NCI-H1694 (cell line): ENCODE measurements at places on chromosomes 4 and X.

DNA sequence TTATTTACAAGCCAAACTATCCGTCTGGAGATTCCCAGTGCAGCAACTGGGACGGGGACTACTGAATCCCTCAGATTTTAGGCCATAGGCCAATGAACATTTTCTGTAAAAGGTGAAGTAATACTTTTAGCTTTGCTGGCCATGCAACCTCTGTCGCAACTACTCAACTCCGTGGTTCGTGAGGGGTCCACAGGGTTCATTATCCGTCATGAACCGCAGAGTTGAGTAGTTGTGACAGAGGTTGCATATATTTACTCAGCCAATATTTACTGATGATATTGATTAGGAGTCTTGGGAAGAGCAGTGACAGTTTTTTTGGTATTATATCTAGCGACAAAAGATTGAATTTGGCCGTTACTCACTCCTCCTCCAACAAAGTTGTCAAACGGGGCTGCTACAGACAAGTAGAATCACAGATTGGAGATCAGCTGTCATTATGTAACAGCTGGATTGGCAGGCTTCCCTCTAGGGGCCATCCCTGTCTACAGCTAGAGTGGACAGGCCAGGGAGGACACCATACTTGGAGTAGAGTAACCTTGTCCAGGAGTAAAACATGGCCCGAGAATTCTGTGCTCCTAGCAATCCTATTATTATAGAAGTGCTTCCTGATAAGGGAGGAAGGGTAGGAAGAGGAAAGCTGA is 37.2 kb upstream of the CD38 start:
- no peak for DNase-seq

GRCh38 chrX:150570512-150570911 is 2.1 kb downstream of the MTM1 start:
- DNase-seq = no peak

- no peak for DNase-seq
These were observed 325.2 kb downstream of the MAPK10 start for GRCh38 chr4:86034616-86035015.

GRCh38 chrX:102599951-102600579 is 750 bp downstream of the ARMCX5 start:
- no peak for DNase-seq

DNA sequence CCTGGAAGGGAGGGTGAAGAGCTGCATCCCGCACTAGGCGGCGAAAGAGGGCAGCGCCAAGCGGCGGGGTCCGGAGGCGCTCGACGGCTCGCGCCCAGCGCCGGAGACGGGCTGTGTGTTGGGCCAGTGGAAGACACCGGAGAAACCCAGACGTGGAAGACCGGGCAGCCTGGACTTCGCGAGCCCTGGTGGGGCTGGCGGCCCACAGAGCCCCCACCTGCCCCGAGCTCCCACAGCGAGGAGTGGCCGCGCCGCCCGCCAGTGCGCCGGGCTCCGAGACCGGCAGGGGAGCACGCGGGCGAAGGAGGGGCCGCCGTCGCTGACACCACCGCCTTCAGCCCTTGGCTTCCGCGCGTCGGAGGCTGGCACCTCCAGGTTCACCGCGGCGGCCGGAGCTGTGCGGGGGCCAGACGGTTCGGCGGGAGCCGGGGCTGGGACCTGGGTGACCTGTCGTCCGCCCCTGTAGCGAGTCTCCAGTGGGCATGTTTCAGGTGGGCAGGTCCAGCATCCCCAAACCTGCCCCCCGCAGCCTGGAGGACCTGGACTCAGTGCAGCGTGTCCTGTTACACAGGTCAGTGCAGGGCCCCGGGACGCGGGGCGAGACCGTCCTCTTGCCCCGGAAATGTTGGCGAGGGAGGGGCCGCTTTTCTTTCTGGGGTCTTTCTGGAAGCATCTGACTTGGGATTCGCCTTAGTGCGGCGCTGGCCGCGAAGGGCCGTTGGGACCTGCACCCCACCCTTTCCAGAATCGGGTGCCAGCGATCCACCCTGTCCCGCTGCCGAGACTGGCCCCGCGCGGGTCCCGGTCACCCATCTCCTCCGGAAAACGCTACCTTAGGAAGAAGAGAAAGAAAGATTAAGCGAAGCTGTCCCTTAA is 9.6 kb upstream of the INTU start:
- no peak for DNase-seq

DNA sequence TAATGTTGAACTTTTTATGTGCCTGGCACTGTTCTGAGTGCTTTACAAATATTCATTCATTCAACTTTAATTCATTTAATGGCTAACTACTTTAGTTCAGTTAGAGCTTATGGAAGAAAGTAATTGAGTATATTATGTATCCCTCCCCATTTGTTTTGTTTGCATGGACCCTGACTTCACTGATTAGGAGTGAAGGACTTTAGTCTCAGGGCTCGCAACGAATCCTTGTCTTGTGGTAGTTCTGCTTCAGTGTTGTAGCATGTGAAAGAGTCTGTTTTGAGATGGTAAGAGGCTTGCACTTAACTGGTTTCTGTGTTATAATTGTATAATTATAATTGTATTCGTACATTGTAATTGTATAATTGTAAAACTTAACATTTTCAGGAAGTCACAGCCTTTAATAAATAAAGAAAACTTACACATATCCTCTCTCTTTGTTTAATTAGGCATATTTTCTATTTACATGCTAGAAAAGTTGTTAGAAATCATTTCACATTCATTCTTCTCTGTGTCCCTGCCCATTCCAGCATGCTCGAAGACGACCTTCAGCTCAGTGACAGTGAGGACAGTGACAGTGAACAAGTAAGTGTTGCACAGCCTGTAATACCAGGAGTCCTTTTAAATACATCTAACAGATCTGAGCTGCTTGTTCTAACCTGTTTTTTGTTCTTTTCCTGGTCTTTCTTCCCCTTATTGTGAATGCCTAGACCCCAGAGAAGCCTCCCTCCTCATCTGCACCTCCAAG is 115.1 kb downstream of the KLHL8 start:
- DNase-seq = no peak

GRCh38 chr4:159171287-159171686 is 68.4 kb downstream of the RAPGEF2 start:
- no peak for DNase-seq

GRCh38 chr4:107423677-107424405 is 296.2 kb downstream of the PAPSS1 start:
- no peak for DNase-seq

DNA sequence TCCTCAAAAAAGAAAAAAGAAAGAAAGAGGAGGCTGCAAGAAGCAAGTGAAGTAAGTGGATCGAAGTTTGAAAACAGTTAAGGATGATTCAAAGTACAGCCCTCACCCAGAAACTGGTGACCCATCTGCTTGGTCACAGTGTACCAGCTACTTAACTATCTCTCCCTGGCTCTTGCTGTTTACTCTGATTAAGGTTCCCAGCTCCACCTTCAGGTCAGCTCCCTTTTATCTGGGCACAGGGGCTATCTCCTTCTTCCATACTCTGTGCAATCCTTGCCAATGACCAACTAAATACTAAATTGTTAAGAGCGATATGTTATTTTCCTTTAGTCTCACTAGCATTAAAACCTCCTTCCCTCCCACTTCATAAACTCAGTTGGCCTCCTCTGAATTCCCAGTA is 81.5 kb upstream of the SMIM10 start:
- DNase-seq = no peak

DNA sequence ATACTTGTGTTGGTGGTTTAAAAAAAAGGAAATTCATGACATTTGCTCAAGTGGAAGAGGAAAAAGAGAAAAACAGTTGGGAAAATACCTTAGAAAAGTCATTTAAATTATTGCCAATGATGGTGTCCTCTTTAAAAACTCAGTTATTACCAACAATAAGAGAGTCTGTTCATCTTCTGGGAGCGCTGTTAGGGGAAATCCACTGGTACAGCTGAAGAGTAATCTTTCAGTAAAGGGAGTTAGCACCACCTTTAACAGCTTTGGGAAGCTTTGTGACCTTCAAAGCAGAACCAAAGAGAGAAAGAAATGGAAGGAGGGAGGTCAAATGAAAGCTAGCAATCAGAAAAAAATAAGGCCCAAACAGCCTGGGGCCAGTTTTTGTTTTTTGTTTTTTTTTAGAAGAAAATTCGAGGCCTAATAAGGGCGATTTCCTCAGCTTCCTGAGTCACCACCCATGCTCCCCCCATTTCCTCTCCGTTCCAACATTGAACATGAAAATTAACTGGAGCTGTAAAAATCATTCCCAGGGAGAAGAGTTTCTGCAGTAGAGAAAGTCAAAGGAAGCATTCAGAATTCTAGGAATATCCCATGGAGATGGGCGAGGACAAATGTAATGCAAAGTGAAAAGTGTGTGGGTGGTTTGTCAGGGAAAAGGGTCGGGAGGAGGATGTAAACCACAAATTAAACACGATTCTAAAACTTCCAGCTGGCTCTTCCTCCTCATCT is 115.1 kb downstream of the SH3KBP1 start:
- no peak for DNase-seq

DNA sequence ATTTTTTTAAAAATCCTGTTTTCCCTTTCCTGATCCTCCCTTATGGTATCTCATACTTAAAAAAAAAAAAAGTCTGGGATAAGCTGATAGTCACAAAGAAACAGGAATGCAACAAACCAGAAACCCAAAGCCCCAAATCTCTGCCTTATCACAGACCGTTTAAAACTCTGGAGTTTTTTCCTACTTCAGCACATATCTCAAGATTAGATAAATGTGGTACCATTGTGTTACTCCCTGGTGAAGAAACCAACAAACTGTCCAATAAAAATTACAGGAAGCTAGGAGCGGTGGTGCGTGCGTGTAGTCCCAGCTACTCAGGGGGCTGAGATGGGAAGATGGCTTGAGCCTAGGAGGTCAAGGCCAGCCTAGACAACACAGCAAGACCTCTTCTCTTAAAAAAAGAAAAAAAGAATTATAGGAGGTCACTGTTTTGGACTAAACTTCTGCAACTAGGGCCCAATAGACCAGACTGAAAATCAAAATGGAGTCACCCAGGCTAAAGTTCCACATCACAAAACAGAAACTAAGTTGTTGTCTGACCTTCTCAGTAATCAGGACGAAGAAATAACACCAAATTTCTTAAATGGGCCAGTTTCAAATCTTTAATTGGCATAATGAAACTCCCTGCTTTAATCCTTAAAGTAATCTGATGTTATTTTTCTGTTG is 51.9 kb downstream of the RBM47 start:
- DNase-seq = no peak

- no peak for DNase-seq
These were observed 731.9 kb upstream of the PCDH10 start for GRCh38 chr4:132417220-132417619.
